H7 (cell line): ENCODE measurements at places on chromosomes 4 and X. TPM values are rescaled to one million over a fixed set of nuclear protein-coding genes. Genes with fewer than 3 reads are reported as not detected.

DNA sequence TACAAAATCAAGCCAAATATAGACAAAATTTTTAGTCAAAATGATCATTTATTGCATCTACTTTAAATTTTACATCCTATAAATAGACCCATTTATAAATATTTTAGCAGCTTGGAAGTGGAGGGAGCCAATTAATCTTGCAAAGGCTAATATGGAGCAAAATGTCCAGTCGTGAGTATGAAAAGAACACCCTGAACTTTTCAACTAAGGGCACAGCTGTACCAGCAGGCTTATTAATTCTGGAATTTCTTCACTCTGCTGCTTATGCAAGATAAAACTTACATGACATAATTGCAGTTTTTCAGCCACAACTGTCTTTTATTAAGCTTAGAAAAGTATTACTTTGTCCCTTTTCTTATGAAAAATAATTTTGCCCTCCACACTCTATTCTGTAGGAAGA is 22.9 kb upstream of the USP53 start:
- no peak for DNase-seq

DNA sequence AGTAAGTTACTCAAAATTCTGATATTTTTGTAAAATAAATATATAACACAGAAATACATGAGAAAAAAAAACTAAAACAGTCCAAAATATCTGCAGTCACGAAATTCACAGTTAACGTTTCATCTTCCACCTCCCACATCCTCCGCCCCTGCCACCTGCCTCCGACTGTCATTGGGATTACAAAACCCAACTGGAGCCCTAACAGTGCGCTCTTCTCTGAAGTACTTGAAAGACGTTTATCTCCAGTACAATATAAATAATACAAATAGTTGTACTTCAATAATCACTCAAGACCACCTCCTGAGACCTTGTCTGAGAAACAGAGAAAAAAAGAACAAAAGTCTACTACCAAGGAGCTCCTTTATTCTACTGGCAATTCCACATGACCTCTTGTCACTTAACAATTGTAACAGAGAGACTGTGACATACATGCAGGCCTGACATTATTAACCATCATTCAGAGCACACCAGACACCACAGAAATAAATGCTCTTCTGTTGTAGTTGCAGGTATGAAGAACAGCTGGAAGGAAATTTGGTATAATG is 280.6 kb downstream of the PPP3CA start:
- no peak for DNase-seq

DNA sequence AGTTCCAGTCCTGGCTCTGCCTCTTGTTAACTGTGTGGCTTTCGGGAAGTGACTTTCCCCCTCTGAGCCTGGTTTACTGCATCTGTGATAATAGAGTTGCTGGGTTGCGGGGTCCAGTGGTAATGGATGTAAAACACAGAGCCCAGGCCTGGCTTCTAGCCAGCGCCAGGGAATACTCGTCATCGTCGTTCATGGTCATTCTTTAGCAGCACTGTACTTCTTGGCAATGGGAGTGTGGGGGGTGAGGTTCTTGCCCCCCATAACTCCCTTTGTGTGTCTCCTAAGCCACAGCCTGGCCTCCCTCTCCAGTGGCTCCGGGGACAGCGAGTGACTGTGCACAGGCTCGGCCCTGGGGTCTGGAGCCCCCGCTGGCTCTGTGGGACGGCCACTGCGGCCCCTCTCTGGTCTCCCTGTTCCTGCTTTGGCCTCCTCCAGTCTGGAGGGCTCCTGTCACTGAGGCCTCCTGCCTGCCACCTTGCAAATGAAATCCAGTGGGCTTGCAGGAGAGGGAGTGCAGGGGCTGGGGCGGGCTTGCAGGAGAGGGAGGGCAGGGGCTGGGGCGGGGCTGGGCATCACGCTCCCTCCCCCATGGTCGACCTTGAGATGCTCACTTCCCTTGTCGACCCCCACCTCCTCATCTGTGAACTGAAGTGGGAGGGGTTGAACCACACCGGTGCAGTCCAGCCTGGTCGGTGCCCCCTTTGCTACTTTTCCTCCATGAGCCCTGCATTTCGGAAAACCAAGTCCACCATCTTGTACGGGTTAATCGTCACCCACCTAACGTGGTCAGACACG is 13.2 kb downstream of the PSAPL1 start:
- peak; percentile 47 for DNase-seq

DNA sequence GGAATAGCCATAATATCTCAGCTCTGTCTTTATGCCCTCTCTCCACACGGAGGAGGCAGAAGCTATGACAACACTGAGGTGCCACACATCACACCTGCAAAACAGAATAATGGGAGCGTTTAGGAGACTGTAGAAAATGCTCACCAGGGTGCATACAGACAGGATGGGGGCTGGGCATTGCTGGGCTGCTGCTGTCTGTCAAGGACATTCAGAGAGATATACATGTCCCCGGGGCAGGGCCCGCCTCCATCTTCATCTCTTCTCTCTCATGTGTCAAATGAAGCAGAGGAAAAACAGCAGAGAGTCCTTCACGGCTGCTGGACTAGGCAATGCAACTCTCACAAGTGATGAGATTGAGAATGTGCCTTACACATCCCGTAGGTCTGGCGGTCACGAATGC is 65.3 kb upstream of the DHRSX start:
- no peak for DNase-seq

- DNase-seq, result no peak
Observed at GRCh38 chr4:152659806-152660205, 20.0 kb downstream of the TMEM154 start.

GRCh38 chr4:108355902-108356535 is 187.3 kb upstream of the LEF1 start:
- DNase-seq, result no peak

- no peak for DNase-seq
Observed at GRCh38 chr4:152962150-152962549, 26.0 kb downstream of the FHDC1 start.

DNA sequence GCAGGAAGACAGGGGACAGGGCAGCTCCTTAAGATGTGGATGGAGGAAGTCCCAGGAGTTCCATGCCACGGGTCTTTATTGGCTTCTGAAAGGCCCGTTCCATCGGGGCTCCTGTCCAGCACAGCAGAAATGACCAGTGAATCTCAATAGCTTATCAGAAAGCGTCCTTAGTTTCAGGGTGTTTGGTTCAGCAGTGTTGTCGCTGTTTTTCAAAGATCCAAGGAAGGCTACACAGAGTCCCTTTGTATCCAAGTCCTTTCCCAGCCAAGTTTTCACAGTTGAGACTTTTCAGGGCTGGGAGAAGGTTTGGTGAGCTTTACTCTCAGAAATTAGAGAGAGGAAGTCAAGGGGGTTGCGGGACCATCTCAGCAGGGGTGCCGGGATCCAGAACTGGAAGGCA is 5.0 kb upstream of the ZCCHC4 start:
- DNase-seq, result no peak

GRCh38 chr4:168535689-168536088 is 38.8 kb downstream of the PALLD start:
- no peak for DNase-seq

DCLK2 gene
- total RNA-seq, result 0.31 and 0.74 TPM in 2 replicates

AADAT gene
- total RNA-seq, result 22.4 and 28.3 TPM in 2 replicates

CYSLTR1 gene
- total RNA-seq, result not detected in 2 replicates
